ENCODE measurements at places on chromosomes 6 and 20.

- no peak for DNase-seq
Measured at GRCh38 chr20:25364180-25364788, 26.4 kb downstream of the ABHD12 start.

DNA sequence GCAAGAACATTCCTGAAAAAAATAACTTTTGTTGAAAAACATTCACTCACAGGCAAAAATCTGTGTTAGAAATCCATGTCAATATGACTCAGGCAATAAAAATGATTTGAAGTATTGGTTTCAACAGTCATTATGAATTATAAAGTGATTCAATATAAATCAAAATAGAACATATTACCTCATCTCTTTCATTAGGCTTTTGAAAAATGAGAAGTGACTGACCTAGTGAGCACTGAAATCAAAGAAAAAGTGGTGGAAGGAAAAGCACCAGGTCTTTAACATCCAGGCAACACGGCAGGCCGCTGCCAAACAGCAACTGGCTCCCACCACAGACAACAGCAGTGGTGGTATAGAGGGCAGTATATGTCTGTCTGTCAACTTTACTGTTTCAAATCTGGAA, 68.9 kb downstream of the MAN1A1 start:
- DNase-seq: no peak

DNA sequence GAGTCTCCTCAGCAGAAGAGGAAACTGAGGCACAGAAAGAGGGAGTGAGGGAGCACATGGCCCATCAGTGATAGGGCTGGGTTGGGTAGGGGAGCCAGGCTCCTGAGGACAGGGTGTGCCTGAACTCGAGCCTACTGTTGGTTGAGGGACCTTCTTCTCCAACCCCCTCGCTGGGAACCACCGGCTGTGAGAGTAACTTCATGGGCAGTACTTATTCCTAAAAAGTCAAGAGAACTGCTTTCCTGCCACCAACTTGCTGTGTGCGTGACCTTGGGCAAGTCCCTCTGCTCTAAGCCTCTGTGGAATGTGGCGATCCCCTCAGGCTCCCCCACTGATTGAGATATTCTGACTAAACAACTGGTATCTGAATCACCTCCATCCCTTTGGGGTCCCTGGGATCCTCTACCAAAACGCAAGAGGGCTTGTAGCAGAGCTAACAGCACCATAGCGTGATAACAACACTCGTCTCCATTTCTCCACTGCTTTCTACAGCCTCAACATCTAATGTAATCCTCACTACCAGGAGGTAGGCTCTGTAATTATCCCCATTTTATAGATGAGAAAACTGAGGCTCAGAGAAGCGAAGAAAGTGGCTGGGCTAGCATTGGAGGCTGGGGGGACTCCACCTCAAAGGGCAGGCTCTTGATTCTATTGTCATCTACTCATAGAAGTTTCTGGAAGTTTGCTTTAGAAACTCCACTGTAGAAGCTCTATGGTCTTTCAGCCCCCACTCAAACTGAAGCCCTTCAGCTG, 76.0 kb downstream of the JPH2 start:
- DNase-seq: no peak

DNA sequence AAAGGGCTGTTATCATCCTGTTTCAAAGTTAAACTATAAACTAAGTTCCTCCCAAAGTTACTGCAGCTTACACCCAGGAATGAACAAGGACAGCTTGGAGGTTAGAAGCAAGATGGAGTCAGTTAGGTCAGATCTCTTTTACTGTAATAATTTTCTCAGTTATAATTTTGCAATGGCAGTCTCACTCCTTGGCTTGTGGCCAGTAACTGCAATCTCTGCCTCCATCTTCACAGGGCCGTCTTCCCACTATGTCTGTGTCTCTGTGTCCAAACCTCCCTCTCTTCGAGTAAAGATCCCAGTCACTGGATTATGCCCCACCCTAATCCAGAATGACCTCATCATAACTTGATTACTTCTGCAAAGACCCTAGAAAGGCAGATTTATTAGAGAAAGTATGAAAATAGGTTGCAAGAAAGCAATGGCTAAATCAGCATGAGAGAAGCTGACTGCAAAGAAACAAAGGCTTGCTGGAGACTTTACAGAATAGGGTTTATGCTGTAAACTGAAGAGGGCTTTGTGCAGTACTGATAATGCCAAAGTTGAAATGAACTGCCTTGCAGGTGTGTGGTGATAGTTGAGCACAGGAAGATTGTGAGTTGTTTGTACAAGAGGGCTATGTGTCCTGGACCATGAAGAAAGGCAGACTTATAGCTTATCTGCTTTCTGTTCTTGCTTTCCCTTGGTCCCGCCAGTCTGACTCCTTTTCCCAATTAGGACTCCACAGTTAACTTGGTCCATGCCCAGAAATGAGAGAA, 28.4 kb downstream of the GPX6 start:
- DNase-seq: no peak

DNA sequence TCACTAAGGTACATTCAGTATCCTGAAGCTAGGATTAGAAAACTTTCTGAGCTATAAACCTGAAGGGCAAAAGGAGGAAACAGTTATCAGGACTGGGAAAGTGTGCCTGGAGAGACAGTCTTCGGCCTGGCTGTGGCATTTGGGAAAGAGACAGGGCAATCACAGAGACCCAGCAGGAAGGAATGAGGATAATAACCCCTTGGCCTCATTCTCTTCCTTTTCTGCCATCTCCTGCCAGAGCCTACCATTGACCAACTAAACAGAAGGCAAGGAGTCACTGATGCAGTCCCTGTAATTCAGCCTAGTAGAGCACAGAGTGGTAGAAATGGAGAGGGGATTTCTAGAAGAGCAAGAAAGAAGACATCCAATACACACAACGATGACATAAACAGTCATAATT, 359.4 kb downstream of the HDGFL1 start:
- DNase-seq: no peak

All from CD4-positive, alpha-beta T cell treated with Interleukin-15 for 4 hours (primary cell).